ENCODE measurements at places on chromosomes 6 and 20.

- no peak for DNase-seq
These were observed 278.5 kb upstream of the MAN1A1 start for GRCh38 chr6:119627908-119628669.

GRCh38 chr6:5772408-5773120, 234.2 kb downstream of the NRN1 start:
- DNase-seq: no peak

DNA sequence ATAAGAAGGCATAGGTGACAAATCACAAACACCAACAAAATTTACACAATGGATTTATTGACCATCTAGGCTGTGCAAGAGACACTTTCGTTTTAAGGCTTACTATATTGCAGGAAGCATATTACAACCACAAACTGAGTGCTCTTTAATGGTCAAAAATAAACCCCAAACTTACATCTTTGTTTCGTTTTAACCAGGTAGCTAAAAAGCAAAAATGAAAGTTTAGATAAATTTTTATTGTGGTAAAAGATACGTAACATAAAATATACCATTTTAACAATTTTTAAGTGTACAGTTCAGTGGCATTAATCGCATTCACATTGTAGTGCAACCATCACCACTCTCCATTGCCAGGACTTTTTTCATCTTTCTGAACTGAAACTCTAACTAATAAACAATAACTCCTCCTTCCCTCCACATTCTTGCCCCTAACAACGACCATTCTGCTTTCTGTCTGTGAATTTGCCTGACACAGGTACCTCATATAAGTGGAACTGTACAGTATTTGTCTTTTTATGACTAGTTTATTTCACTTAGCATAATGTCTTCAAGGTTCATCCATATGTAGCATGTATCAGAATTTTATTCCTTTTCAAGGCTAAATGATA, 32.3 kb upstream of the DUSP22 start:
- DNase-seq: peak; percentile 80

DNA sequence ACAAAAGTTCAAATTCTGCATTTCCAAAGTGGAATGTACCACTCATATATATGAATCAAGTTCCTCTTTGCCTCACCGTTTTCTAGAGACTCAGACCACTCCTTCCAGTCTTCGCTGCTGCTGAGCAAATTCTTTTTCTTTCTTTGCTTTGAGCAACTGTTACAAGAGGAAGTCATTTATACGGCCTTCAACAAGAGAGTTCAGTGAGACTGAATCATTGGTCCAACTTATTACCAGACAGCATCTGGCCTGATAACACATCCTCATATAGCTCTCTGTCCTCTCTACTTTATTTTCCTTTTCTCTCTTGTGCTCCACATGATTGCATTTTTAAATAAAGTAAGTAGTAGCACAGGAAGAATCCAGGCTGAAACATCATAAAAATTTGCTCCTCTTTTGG, 652.7 kb downstream of the PHF3 start:
- DNase-seq: no peak

- DNase-seq: no peak
These were observed 10.8 kb downstream of the MAVS start for GRCh38 chr20:3857405-3857804.

DNA sequence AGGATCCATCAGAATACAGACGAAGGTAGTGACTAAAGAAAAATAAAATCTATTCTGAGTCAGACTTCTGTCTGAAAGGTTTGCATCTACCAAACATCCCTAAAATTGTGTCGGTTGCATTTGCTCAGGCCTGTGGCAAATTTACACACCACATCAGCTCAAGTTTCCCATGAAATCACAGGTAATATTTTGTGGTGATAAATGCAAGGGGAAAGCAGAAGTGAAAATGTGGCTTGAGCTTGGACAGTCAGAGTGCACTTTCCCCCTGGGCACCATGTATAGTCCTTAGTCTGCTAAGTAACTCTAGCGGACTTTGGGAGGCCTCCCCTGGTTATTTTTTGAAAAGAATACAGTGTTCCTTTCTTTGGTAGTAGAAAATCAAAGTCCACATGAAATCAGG, 159.1 kb downstream of the PKHD1 start:
- no peak for DNase-seq

DNA sequence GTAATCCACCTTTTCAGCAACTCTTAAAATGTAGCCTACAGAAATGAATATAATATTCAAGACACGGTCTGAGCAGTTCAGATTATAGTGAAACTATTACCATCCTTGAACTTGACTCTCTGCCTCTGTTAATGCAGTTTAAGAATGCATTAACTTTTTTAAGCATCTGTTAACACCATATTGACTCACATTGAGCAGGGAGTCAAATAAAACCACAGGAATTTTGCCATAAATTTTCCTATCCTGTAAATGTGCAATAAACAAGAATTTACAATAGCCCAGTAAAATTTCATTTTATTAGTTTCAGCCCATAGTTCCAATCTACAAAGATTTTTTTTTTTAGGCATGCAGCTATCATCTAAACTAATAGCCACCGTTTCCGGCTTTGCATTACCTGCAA, 239.2 kb upstream of the DEFB112 start:
- DNase-seq: no peak

DNA sequence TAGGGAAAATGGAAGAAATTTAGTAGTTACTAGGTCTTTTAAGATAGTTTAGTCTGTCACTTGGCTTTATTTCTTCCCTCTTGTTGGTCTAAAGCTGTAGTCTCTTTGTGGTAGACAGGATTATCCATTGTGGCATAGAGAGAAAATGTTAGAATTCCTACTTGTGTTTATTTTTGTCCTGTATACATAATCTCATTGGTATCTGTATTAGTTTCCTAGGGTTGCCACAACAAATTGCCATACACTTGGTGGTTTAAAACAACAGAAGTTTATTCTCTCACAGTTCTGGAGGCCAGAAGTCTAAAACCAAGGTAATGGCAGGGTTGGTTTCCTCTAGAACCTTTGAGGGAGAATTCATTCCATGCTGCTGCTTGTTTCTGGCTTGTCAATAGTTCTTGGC, 119.4 kb downstream of the ZFAND3 start:
- DNase-seq: no peak

GRCh38 chr6:83314693-83315092, 116.2 kb downstream of the ME1 start:
- no peak for DNase-seq

DNA sequence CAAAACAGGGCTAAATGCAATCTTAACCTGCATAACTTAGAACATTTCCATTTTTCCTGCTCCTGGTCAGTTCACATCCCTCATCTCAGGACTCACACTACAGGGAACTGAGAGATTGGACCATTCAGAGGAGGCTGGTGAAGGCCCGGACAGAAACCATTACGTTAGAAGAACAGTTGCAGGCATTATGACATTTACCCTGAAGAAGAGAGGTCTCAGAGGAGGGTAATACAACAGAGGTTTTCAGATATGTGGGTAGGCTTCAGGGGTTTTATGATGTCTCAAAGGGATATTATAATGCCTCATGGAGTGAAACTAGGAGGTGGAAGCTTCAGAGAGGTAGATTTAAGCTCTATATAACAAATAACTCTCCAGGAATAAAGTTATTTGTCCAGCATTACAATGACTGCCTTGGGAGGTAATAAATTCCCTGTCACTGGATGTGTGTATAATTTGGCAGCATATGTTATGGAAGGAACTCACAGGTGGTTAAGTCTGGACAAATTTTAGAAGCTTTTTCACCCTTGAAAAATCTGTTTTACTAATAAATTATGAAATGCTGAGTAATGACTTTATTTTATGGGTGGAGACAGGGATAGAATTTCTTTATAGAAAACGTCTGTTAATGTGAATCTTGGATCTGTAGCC, 36.7 kb upstream of the RIPOR2 start:
- no peak for DNase-seq

- no peak for DNase-seq
These were observed 71.6 kb upstream of the FBXL4 start for GRCh38 chr6:99019381-99019780.

DNA sequence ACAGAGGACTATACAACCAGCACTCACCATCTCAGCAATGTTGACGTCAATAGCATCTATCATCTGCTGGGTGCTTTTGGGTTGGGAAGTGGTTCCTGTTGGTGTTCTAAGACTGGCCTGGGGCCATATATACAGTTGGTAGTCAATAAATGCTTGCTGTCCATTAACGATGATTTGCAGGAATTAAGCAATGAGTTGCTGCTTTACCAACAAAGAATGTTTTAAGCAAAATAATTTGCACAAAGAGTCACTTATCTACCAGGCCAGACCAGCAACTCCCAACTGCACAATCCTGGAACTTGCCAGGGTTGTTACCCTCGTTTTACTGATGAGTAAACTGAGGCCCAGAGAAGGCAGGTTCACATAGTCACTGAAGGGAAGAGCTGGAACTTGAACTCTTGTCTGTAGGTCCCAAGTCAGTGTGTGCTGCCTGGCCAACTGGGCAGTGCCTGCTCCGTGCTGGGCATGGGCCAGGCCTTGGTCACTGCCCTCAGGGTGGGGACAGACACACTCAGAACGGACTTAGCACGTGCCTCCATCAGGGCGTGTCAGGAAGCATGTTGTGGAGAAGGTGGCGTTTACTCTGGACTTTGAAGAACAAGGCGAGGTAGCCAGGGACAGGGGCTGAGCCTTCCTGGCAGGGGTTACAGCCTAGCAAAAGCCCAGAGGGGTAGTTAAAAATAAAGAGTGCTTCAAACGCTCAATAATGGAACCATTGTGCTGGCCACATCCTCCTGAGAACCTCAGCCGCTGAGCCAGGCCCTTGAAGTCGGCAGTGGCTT, 2.5 kb upstream of the SRC start:
- DNase-seq: no peak

DNA sequence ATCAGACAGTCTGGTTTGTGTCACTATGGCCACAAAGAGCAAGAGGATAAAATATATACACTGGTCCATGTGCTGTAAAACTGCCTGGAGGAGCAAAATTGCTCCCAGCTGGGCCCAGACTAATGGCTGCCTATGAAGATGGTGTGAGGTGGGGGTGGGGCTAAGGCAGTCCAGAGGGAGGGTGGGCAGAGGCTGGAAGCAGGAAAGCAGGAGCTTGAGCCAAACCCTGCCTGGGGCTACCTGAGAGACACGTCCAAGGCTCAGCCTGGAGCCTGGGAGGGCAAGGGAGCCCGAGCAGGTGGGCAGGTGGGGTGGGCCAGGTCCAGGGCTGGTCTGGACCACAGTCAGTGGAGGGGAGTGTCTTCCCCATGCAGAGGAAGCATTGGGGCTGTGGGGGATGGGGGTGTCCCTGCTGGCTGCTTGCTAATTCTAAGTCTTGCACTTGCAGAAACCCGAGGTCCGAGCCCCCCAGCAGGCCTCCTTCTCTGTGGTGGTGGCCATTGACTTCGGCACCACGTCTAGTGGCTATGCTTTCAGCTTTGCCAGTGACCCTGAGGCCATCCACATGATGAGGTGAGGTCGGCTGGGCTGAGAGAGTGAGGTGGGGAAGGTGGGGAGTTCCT, 9.5 kb downstream of the HSPA12B start:
- DNase-seq: no peak

DNA sequence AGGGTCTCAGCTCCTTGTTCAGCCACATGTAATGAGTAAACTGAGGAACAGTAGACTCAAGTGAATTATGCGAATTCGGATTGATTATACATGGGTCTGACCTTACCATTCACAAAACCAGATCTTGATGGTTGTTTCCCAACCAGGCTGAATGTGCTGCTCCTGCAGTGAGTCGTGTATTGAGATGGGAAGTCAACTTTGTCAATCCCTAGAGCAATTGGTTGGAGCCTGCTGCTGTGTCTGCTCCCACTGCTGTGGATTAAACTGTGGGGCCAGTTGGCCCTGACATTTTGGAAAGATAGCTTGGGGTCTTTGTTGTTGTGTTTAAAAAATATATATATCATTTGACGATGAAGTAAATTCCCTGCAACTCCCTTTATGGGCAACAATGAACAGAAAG, 23.9 kb downstream of the FAM50B start:
- no peak for DNase-seq

DNA sequence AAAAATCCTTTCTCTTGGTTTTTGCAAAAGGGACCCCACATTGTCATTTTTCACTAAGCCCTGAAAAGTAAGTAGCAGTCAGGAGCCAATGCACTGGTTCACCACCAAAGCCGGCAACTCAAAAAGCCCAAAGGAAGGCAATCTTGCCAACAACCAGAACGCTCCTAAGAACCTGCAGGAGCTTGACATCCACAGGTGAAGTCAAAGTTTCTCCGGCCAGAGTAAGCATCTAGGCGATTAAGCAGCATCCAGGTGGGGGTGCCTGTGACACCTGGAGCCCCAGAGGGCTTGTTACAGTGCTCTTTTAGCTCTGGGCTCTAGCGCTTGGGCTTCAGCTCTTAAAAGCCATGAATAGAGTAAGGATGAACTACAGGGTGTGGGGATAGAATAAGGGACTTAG, 36.1 kb downstream of the SLC35D3 start:
- DNase-seq: no peak

DNA sequence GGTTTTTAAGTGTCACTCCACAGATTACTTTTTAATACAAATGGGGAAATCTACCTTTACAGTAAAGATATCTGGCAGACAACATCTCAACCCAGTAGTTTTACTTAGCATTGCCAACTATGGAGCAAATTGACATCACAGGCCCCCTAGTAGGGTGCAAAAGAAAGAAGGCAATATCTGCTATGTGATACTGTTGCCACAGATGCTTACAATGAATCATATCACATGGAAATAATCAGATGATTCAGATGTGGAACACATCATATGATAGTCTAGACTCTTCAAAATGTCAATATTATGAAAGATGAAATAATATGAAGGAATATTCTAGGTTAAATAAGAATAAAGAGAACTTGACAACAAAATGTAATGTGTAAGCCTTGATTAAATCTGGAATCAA, 322.5 kb downstream of the BMP2 start:
- no peak for DNase-seq

- no peak for DNase-seq
These were observed 200.3 kb upstream of the PRND start for GRCh38 chr20:4521170-4521968.

- DNase-seq: no peak
These were observed 4.7 kb upstream of the TBC1D32 start for GRCh38 chr6:121338956-121339355.

- DNase-seq: no peak
These were observed 59.4 kb upstream of the TMEM200A start for GRCh38 chr6:130306377-130306776.

GRCh38 chr6:150426198-150426597, 57.4 kb downstream of the IYD start:
- DNase-seq: no peak

DNA sequence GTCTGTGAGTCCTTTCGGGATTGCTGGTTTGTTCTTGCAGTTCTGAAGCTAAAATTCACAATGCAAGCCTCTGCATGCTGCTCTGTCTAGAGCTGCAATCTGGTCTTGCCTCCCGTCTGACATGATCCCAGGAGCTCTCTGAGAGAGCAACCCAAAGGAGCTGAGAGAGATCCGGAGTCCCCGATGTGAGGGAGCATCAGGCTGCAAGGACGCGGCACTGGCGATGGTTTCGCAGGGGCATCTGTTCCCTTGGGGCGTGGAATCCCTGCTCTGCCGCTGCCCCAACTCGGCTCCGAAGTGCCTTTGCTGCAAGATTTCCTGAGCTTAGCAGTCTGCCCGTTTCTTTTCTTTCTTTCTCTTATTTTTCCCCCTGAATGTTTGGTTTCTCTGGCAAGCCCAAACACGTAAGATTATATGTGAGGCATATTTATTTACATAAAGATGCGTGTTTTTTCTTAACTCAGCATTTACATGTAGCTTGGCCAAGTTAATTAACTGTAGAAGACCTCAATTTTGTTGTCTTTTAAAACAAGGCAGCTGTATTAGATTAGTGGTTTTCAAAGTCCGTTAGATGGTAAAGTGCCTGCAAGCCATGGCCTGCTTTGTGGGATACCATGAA, 873.0 kb downstream of the KIF16B start:
- no peak for DNase-seq

Data from GM13977 (cell line).